ENCODE measurements at places on chromosomes 4 and X.
A peak's percentile ranks its signal among the peaks of the same experiment; 100 is the strongest.

DNA sequence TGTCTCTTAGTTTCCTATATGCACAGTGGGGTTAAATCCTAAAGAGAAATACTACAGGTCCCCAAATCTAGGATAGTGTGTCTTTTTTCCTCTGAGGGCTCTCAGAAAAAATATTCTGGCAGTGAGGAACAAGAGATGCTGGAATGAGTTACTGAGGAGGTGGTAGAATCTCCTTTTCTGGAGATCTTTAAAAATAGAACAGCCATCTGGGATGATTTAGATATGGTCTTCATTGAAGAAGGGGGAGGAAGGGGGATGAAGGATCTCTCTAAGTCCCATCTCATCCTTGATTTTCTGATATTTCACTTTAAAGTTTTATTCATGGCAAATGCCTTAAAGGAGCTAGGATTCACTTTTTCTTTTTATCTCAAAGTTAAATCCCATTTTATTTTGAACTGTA, 235.0 kb downstream of the MAML3 start:
- DNase-seq = peak; percentile 66

GRCh38 chr4:61938250-61938846, 738.2 kb downstream of the ADGRL3 start:
- no peak for DNase-seq

DNA sequence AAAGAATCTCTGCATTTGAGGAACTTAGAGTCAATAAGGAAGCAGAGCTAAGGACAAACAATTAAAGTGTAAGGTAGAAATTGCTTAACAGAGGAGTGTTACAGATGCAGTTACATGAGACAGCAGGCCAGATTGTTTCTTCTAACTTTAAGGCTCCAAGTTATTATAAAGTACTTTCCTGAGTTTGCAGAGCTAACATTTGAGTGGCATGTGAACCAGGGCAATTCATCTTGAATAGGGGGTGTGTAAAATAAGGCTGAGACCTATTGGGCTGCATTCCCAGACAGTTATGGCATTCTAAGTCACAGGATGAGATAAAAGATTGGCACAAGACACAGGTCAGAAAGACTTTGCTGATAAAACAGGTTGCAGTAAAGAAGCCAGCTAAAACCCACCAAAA, 7.6 kb upstream of the LNX1 start:
- no peak for DNase-seq

DNA sequence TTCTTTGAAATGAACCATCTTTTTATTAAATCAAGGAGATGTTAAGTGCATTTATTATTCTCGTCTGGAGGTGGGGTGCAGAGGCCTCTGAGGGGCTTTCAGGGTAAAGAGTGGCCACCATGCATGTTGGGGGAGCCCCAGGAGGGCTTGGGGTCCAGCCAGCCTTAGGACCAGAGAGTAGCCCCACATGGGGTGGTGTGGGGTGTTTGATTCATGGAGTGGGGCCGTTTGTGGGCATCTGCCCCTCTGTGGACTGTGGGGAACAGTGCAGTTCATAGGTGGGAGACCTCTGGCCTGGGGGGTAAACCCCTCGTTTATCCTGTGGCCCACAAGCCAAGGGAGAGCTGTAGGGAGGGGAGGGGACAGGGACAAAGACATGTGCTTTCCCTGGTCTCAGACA, 26.9 kb downstream of the HTRA3 start:
- DNase-seq = no peak

GRCh38 chr4:103996637-103997036, 276.9 kb upstream of the TACR3 start:
- DNase-seq = peak; percentile 70

GRCh38 chr4:187504974-187505797, 490.4 kb upstream of the ZFP42 start:
- no peak for DNase-seq

GRCh38 chr4:23235628-23236390, 543.1 kb downstream of the GBA3 start:
- DNase-seq = peak; percentile 25

DNA sequence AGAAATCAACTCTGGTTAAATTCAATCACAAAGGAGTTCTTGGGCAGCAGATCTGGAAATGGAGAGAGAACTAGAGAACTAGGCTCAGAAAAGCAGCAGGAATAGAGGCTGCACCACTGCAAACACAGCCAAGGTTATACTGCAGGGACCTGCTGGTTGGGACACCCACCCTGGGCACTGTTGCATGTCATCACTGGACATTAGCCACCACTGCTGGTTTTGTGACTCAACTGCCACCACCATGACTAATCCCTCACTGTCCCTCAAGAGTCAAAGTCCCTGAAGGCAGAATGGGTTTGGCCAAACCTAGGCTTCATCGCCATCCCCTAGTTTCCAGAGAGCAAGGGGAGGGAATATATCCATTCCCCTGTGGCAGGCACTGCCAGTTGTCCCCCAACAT, 38.1 kb upstream of the IRAK1 start:
- no peak for DNase-seq

DNA sequence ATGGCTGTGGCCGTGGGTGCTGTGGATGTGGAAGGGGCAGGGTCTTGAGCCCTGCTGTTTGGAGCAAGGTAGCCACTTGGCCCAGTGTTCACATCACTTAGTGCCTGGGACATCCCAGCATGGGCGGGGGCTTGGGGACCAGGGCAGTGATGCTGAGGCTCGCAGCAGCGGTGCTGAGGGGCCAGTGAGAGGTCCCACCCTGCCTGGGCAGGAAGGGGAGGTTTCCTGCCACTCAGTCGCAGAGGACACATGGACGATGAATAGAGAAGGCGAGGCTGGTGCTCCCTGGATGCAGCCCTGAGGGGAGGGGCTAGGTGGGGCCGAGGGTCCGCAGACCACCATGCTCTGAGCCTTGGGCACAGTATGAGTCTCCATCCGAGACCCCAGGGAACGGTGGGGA, 25.7 kb downstream of the DOK7 start:
- no peak for DNase-seq

GRCh38 chr4:139279760-139280620, at the start of gene MGARP:
Gene MGARP, minus strand, starts transcription at chr4:139280225. Its CDS starts 67 bp downstream, at chr4:139280158.
- DNase-seq = peak; percentile 14

DNA sequence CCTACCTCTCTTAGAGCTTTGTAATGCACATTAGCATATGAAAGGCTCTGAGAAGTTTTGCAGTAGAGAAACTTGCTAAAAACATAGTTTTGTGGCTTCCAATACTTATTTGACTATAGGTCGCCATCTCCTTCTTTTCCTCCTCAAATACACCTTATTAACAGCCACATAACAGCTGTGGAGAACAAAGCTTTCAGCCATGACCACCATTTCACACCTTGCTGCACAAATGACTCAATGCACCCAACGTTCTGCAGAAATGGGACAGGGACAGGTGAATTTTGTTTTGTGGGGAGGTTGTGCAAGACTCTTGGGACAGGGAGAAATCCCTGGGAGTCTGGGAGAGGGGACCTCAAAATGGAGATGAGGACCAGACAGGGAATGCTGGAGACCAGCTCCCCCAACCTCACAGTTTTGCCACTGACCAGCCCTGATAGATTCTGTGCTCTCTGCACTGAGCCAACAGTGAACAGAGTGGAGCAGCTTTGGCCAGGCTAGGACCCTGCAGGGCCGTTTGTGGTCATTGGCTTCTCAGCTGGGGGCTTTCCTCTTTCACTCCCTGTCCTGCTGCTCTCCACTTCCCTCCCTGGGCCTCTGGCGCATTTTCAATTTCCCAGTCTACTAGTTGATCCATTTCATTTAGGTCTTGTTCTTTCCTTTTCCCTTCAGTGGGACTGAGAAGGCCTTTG, 16.6 kb downstream of the FRMPD3 start:
- DNase-seq = no peak

GRCh38 chrX:132031867-132032266, 8.8 kb downstream of the STK26 start:
- DNase-seq = no peak

GRCh38 chr4:176013476-176014247, 52.0 kb upstream of the WDR17 start:
- peak; percentile 6 for DNase-seq

All from muscle of leg (tissue), 16 donors.